ENCODE measurements at places on chromosomes 5 and 9.
A peak's percentile ranks its signal among the peaks of the same experiment; 100 is the strongest.

DNA sequence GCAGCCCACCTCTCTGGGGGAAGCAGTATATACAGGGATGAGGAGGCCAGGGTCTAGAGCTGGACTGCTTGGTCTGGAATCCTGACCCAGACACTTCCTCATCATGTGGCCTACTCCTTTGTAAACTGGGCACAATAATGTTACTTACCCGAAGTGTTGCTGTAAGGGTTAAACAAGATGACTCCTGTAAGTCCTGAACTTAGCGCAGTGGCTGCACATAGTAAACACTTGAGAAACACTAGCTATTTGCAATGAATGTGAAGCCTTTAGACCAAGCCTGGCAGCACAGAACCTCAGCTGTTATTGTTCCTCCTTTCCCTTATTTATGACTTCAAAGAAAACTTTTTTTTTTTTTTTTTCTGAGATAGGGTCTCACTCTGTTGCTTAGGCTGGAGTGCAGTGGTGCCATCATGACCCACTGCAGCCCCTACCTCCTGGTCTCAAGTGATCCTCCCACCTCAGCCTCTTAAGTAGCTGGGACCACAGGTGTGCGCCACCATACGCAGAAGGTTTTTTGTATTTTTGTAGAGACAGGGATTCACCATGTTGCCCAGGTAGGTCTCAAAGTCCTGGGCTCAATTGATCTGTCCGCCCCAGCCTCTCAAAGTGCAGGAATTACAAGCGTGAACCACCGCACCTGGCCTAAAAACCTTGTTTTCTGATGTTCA lies 96.2 kb upstream of the IL6ST start:
- DNase-seq = no peak

DNA sequence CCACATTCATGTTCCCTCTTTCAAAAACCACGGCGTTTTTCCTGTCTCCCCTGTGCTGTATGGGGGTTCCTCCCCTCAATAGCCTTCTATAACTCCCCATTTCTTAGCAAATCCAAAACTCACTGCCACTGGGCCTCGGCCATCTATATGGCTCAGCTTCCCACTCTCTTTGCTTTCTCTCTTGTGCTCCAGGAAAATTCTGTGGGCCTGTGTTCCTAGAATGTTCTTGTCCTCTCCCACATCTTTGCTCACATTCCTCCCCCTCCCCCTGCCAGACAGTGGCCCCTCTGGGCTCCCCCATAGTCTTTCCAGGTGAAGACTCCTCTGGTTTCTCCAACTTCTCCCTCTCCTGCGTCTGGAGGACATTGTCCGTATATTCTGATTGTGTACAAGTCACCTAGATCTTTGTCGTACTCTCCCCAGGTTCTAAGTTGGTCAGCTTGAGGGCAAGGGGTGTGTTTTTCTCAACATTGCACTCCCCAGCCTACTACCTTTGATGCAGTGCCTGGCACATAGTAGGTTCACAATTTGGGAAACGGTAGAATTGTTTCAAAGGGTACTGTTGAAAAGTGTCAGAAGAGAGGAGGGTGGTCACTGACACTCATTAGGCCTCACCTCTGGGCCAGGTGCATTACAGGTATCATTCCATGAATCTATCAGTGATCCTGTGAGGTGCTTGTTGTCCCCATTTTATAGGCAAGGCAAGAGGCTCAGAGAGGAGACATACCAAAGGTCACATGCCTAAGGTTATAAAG lies 3.7 kb upstream of the DUSP1 start:
- DNase-seq = no peak

DNA sequence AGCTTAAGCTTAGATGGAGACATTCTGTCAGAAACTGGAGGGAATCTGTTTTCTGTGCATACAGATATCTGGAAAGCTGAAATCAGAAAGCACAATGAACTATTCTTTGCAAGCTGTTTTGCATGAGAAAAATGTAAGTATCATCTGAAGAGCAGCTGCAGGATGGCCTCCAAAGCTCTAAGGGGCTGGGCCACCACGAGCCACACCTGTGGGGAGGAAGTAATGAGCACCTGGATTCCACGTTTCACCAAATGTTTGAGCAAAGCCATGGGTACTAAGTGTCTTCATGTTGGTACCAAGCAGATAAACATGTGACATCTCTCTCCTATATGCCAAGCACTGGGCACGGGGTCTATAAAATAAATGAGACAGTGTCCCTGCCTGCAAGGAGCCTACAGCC lies 199.3 kb downstream of the TTLL11 start:
- DNase-seq = no peak

DNA sequence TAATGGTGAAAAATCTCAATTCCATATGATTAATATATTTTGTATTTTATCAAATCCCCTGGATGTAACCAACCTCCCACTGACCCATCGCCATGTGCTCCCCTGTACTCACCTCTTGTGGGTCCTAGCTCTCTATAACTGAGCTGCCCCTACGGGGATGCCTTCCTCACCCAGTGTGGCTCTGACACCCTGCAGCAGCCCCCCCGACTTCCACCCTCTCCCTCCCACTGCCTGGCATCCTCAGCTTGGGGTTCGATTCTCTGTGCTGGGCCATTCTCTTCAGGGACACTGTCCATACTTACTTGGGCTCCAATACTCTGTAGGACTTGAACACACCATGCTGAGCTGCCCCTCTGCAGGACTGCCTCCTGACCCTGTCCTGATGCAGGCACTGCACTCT lies 87.1 kb downstream of the PJA2 start:
- DNase-seq = no peak

DNA sequence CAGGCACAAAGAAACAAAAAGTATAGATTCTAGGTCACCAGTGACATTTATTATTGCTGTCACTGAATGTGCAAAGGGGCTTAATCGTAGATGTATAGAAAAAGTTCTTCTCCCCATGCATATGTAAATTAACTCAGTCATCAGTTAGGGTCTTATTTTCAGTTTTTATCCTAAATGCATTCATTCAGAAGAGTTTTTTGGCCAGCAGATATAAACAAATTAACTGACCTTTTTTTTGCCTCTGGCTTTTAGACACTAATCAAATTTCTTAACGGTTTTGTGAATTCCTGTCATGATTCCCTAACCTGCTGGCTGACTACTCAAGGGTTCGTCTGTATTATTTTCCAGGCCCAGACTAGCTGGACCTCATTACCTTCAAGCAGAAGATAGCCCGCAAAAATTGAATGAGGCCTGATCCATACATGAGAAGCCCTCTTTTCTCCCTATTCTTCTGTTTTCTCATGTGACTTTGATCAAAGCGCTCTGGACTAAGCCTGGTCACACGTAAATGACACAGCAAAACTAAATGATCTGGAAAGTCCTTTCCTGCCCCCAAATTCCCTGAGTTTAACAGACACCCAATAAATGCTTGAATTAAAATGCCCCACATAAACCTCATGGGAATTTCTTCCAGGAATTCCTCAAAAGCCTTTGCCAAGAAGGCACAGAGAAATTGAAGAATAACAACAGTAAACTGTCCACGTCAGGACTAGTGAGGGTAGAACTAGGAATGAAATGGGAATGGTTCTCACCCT lies 83.7 kb downstream of the MYO10 start:
- DNase-seq = no peak

- no peak for DNase-seq
Observed at GRCh38 chr5:169088028-169088725, 212.8 kb downstream of the SLIT3 start.

DNA sequence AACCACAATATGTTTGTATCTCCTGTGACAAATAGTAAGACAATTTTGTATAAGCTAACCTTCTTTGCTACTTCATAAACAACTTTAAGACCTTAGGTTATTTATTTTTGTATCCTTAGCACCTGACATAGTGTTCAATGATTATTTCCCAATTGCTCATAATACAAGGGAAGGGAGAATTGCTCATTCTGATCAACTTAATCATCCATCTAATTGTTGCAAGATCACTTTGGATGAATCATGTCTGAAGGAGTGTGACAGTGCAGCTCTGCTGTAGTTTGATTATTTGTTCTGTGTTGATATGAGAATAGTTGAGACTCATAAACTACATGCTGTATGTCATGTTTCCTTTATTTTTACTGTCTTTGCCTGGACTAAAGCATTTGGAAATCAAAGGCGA lies 721.3 kb upstream of the SEMA6A start:
- DNase-seq = no peak

DNA sequence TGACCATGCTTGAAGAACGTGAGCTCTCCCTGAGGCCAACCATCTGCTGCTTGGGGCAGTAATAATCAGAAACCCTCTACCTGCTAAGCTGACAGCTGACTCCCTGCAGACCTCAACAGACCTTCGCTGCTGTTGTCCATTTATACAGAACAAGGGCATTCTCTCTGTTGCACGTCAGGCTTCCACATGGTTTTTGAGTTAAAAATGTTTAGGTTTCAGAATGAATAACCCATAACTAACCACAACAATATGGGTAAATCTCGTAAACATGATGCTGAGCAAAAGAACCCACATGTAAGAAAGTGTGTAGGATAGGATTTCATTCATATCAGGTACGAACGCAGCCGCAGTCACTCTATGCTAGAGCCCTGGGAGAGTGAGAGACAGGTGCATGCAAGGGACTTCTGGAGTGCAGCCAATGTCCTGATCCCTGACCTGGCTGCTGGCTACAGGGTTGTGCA lies 348.5 kb downstream of the MED10 start:
- DNase-seq = no peak

DNA sequence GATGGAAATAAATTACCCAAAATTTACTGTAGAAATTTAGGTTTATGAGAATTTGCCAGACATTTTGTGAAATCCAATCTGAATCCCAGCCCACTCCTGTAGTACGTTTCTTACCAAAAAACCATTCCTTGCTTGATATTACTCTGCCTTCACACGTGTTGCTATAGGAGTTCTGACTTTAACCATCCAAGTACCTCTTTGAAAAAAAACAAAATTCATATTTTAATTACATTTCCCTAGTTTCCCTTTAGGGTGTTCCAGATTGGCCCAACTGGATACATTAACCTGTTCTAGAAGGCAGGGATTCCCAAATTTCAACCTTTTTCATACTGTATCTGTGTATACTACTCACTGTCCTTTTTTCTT lies 1.4 kb upstream of the PJA2 start:
- no peak for DNase-seq

GRCh38 chr9:137643921-137644320 lies 25.1 kb downstream of the EHMT1 start:
- no peak for DNase-seq

- no peak for DNase-seq
Observed at GRCh38 chr5:123868881-123869280, 356.9 kb downstream of the CSNK1G3 start.

DNA sequence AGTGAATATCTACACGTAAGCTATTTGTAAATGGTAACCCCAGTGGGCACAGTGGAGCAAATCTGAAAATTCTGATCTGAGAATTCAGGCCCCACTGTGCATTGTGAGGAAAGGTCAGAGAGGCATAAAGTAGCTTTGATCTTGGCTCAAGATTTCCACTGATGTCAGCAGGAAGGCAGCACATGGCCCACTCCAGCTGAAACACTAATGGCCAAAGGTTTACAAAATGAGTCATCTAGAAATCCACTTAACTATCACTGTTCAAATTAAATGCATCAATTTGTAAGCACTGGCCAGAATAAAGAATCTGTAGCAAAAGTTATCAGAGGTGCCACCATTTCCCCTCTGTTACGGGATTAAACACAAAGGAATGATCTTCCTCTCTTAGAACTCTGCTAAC lies 191.6 kb downstream of the C9orf152 start:
- DNase-seq = no peak

GRCh38 chr5:26121338-26121737 lies 917.0 kb downstream of the CDH9 start:
- DNase-seq = no peak

DNA sequence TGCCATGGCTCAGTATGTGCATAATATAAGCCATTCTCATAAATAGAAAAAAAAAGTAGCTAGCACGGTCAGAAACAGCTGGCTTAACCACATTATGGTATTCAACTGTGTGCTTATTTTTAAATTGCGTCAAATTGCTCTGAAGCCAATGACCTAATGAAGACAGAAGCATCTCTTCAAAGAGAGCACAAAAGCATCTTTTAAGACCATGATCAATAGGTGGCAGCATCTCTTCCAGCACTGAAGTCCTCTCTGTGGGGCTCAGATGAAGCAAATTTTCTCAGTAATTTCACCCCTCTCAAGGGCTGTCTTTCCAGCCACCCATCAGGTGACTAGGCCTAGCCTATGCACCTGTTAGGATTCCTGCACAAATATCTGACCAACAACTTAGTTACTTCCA lies 251.4 kb downstream of the GLIS3 start:
- peak; percentile 21 for DNase-seq

- no peak for DNase-seq
Observed at GRCh38 chr9:86304236-86304730, 21.9 kb upstream of the ISCA1 start.

DNA sequence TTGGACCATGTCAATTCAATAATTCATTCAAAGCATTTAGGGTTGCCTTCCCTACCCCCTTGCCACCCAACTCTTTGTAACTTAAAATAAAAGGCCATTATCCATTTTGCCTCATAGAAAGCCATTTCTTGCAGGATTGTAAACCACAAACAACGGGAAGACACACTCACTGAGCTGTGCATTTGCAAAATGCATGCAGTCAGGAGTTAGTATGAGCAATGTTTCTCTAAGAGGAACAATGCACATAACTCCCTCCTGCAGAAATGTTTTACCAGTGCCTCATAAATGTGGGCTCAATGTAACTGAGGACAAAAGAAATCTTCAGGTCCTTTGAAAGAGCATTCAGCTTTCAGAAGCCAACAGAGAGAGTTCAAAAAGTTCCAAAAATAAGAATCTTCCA lies 98.5 kb upstream of the ABCA1 start:
- DNase-seq = peak; percentile 15

DNA sequence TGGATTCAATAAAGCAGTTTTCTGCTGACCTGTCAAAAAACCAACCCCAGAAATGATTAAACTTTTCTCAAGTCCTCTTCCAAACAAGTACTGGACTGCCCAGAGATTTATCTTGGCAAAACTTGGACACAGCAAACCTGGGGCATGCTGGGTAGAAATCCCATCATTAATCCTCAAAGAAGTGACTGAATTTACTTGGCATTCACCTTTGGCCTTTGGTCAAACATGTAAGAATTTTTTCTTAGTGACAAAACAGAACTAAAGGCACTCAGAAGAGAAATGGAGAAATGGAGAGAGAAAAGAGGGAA lies 248.6 kb upstream of the NREP start:
- no peak for DNase-seq

DNA sequence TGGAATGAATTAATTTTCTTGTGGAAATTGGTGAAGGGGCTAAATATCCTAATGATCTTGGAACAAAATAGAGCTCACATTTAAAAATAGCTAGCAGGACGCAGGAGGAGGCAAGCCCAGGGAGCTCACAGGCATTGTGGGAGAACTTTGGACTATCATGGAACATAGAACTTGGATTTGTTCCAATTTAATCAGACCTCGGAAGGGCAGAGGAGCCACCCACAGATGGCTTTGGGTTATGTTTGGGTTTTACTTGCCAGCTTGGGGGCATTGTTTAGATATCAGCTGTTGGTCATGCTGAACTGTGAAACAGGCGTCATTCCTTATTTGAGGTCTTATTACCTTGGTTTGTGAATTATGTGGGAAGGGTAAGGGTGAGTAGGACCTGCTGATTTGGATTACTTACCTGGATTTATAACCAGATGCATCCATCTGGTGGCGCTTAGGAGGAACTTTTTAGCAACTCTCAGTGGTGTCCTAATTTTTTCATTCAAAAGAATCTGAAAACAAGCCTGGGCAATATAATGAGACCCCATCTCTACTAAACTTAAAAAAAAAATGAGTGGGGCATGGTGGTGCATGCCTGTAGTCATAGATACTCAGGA lies 14.1 kb upstream of the PTGR1 start:
- DNase-seq = no peak
